ENCODE measurements at places on chromosomes 1 and 21.

GRCh38 chr1:21811875-21812305, at the start of gene LDLRAD2:
LDLRAD2 (plus strand) TSS chr1:21812265; CDS start chr1:21812452, 187 bp downstream.
- H3K27me3 ChIP-seq = peaks cover 30% of the 10 kb centered on the region
- no peak within 1 kb of the TSS for H3K4me3 ChIP-seq
- H3K4me1 ChIP-seq = no peaks in the 10 kb centered on the region
- H3K27ac ChIP-seq = no peak within 1 kb of the TSS
- no peaks in the 10 kb centered on the region for H3K36me3 ChIP-seq

- H3K4me1 ChIP-seq = peaks cover 5% of the 10 kb centered on the region
- DNase-seq = no peak
- peaks cover 37% of the 10 kb centered on the region for H3K27me3 ChIP-seq
These were observed 6.9 kb upstream of the REG4 start for GRCh38 chr1:119818181-119818580.

DNA sequence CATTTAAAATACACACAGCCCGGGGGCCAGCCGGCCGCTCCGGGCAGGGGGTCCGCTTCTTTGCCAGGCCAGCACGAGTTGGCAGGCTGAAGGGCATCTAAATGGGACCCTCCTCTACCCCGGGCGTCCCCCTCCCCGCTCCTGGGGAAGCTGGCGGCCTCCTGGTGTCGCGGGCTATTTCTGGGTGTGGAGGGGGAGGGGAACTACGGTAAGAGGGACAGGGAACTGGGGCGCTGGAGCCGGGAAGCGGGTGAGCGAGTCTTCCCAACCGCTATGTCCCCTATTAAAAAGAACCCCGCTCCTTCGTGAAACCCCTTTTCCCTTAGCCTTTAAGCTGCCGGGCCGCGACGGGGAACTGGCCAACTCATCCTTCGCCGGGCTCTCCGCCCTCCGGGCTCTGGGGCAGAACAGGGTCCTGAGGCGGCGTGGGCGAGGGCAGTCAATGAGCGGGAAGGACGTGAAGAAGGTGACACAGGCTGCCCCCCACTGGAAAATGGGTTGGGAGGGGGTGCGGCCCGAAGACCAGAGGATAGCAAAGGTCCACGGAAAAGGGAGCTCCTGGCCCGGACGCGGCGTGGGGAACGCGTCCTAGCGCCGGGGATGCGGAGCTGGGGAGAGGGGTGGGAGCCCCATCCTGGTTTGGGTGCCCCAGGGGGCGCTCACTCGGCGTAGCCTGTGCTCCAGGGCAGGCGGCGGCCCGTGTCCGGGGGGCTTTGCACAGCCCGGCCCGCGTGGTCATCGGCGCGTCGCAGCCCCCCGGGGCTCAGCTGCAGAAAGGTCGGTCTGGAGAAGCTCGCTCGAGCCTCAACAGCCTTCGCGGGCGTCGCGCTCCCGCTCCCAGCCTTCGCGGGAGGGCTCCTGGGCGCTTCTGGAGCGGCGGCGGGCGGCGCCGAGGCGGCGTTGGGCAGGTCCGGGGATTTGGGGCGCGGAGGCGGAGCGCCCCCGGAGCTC, 544 bp downstream of the PPM1J start:
- H3K36me3 ChIP-seq = peaks cover 7% of the 10 kb centered on the region
- no peak overlapping the region for H3K27ac ChIP-seq
- H3K27me3 ChIP-seq = peaks cover 11% of the 10 kb centered on the region
- H3K4me1 ChIP-seq = peaks cover 26% of the 10 kb centered on the region

DNA sequence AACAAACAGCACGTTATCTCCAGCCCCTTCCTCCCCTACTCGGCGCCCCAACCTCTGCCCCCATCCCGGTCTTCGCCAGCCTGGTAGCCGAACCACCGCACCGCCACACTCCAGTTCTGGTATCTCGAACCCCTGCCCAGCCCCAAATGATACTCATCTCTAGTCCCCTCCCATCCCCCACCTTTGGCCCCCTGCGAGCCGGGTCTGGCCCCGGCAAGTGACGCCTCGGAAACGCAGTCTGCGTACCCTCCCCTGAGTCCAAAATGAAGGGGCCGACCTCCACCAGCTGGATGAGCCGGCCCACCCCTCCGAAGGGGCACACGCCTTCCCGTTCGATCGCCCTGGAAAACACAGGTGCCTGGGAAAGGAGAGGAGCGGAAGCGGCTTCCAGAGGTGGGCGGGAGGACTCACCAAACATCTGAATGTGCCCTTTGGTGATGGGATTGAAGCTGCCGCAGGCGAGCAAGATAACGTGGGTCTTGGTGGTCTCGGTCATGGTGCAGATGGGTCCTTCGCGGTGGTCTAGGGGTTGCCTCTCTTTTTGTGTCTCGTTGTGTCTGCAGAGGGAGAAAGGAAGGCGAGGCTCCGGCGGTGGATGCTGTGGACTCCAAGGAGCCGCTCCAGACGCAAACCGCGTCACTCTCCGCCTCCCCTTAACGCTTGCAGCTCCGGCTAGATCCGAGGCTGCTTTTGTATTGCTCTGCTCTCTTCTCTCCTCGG, at the start of gene NMNAT2:
Gene NMNAT2 (minus strand): TSS at position 609 of the 720 bp plus-strand sequence. CDS start 113 bp downstream, at position 496.
- peaks cover 85% of the 10 kb centered on the region for H3K27me3 ChIP-seq
- no peak for DNase-seq
- H3K36me3 ChIP-seq = peaks cover 4% of the 10 kb centered on the region
- H3K4me3 ChIP-seq = peak within 1 kb of the TSS; percentile 28
- no peak within 1 kb of the TSS for H3K27ac ChIP-seq
- H3K4me1 ChIP-seq = peaks cover 27% of the 10 kb centered on the region

- no peaks in the 10 kb centered on the region for H3K36me3 ChIP-seq
- no peak overlapping the region for H3K4me3 ChIP-seq
- H3K4me1 ChIP-seq = no peaks in the 10 kb centered on the region
- H3K27ac ChIP-seq = no peak overlapping the region
- H3K27me3 ChIP-seq = no peaks in the 10 kb centered on the region
These were observed 561.9 kb upstream of the ADGRL4 start for GRCh38 chr1:79568411-79568810.

GRCh38 chr1:152036267-152037216, at the start of gene S100A11:
S100A11 (minus strand) TSS chr1:152037004; CDS start chr1:152036915, 89 bp downstream.
- peaks cover 38% of the 10 kb centered on the region for H3K4me1 ChIP-seq
- no peaks in the 10 kb centered on the region for H3K27me3 ChIP-seq
- H3K4me3 ChIP-seq = peak within 1 kb of the TSS; percentile 94
- peak within 1 kb of the TSS; percentile 98 for H3K27ac ChIP-seq

DNA sequence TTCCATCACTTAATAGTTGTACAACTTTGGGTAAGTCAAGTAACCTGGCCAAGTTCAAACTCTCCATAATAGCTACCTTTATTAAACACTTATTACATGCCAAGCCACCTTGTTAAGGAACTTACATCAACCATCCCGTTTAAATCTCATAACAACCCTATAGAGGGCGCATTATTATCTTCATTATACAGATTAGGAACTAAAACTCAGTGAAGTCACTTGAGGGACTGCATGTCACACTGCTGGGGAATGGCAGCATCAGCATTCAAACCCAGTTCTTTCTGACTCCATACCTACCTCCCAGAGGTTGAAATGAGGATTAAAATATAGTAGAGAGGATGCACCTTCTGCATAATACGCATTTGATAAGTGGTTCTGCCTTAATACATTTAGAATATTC, 47.1 kb upstream of the PLA2G2C start:
- no peaks in the 10 kb centered on the region for H3K36me3 ChIP-seq
- H3K4me1 ChIP-seq = no peaks in the 10 kb centered on the region
- no peak overlapping the region for H3K4me3 ChIP-seq
- DNase-seq = no peak
- no peak overlapping the region for H3K27ac ChIP-seq

DNA sequence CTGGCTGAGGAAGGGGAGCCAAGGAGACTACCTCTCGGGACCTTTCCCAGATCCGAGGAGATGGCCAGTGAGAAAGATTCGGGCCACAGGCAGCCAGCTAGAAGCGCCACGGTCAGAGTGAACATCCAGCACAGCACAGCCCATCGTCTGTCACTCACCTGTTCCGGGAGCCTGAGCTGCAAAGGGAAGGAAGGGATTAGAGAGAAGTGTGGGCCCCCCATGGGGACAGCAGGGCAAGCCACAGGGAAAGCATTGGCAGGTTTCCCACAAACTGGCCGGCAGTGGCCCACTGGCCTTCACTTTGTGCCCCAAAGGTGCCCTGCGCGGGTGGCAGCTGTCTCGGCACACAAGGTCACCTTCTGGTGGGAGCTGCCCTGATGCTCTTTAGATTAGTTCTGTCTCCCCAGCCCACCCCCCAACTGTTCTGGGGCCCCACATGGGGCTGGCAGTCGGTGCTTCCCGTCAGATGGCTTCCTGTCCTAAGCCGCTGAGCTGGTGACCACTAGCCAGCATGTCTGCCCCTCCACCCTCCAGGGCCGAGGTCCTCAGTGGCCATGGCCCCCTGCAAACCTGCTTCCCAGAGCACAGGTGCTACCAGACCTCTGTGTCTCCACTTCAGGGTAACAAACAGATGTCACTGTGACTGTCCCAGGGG, 56.7 kb downstream of the LACTBL1 start:
- no peak overlapping the region for H3K27ac ChIP-seq
- no peaks in the 10 kb centered on the region for H3K36me3 ChIP-seq
- H3K4me1 ChIP-seq = no peaks in the 10 kb centered on the region
- H3K4me3 ChIP-seq = no peak overlapping the region
- peaks cover 36% of the 10 kb centered on the region for H3K27me3 ChIP-seq

GRCh38 chr1:85975912-85976371, 180.6 kb downstream of the COL24A1 start:
- DNase-seq = no peak
- no peak overlapping the region for H3K27ac ChIP-seq
- no peaks in the 10 kb centered on the region for H3K36me3 ChIP-seq
- H3K27me3 ChIP-seq = no peaks in the 10 kb centered on the region

GRCh38 chr1:192880231-192880630, 71.4 kb downstream of the RGS2 start:
- no peak overlapping the region for H3K27ac ChIP-seq
- H3K4me3 ChIP-seq = no peak overlapping the region
- no peaks in the 10 kb centered on the region for H3K4me1 ChIP-seq
- H3K36me3 ChIP-seq = no peaks in the 10 kb centered on the region
- no peak for DNase-seq
- H3K27me3 ChIP-seq = peaks cover 29% of the 10 kb centered on the region

DNA sequence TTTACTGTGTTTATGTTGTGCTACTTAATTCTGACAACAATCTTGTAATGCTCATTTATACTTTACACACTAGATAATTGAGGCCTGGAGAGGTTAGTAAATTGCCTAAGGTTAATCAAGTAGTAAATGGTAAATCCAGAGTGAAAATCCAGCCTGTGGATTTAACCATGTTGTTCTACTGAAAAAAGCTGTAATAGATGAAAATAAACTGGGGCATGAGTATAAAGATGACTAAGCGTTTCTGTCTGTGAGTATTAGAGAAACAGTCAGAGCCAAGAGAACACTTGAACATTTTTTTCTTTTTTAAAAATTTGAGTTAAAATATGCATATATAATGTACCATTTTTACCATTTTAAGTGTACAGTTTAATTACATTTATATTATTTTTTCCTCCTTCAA, 47.9 kb upstream of the LEPR start:
- H3K4me1 ChIP-seq = no peaks in the 10 kb centered on the region
- no peak overlapping the region for H3K27ac ChIP-seq
- no peak overlapping the region for H3K4me3 ChIP-seq
- H3K36me3 ChIP-seq = peaks cover 2% of the 10 kb centered on the region
- no peak for DNase-seq

- DNase-seq = no peak
- H3K4me1 ChIP-seq = no peaks in the 10 kb centered on the region
- H3K27ac ChIP-seq = no peak overlapping the region
- H3K36me3 ChIP-seq = no peaks in the 10 kb centered on the region
- peaks cover 42% of the 10 kb centered on the region for H3K27me3 ChIP-seq
- no peak overlapping the region for H3K4me3 ChIP-seq
These were observed 13.0 kb upstream of the PADI6 start for GRCh38 chr1:17359031-17359430.

- H3K4me3 ChIP-seq = no peak overlapping the region
- H3K36me3 ChIP-seq = no peaks in the 10 kb centered on the region
- H3K27me3 ChIP-seq = peaks cover 10% of the 10 kb centered on the region
- DNase-seq = no peak
- peaks cover 6% of the 10 kb centered on the region for H3K4me1 ChIP-seq
These were observed 24.0 kb downstream of the TEX35 start for GRCh38 chr1:178536844-178537371.

GRCh38 chr21:44636209-44637017, 743 bp upstream of the KRTAP10-10 start:
- peaks cover 2% of the 10 kb centered on the region for H3K36me3 ChIP-seq
- no peaks in the 10 kb centered on the region for H3K27me3 ChIP-seq
- H3K4me3 ChIP-seq = no peak overlapping the region

DNA sequence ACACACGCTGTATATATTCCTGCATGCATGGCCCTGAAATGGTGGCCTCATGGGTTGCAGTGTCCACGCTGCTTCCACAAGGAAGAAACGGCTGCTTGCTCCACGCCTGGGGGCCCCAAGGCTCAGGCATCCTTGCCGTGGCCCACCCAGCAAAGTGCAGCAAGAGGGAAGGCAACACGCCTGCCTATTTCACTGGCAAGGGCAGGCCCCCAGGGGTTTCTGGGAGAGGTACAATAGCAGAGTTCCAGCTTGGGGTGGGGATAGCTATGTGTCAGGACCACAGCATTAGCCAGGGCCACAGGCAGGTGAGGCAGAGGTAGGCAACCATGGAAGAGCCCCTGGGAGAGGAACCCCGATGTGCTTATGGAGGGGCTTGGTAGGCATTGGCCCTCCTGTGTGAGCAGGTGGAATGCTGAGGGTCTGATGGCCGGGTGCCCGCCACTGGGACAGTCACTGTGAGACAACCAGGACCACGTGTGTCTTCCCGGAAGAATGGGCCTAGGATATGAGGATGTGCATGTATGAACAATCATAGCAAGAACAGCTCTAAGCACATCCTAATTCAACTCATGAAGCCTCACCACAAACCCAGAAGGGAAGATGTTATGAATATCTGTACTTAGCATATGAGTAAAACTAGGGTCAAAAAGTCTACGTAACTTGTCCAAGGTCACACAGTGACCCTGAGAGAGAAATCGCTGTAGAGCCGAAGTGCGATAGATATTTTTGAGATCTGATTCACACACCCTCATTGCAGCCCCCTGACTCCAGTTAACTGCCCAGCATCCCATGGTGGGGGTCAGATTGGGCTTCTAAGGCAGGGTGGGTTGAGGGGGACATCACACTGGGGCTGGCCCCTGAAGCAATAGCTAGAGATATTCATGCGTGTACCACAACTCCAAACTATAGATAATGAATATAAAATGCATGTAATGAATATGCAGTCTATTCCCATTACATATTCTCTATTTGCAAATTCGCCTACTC, 11.8 kb downstream of the TFF2 start:
- H3K27me3 ChIP-seq = peaks cover 6% of the 10 kb centered on the region
- no peak overlapping the region for H3K27ac ChIP-seq
- H3K4me3 ChIP-seq = no peak overlapping the region
- DNase-seq = no peak
- H3K4me1 ChIP-seq = peaks cover 8% of the 10 kb centered on the region

DNA sequence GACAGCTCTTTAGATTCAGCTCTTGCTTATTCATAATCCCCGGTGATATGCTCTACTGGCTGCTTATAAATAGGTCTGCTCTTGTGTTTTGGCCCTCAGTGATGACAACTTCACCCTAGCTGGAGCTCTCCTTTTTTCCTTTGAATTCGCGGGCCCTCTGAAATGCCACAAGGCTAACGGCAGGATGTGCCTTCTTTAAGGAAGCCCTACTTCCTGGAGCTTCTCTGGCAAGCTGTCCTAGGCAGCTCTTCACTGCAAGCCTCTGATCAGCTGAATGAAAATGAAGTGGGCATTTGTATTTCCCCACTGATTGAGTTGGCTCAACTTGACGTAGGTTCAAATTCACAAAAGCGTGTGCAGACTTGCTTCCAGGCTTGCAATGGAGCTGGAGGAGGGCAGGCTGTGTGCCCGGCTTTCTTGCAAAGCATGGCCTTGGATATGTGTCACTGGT, 22.2 kb downstream of the SGIP1 start:
- DNase-seq = no peak
- H3K27me3 ChIP-seq = peaks cover 40% of the 10 kb centered on the region
- no peaks in the 10 kb centered on the region for H3K4me1 ChIP-seq
- no peak overlapping the region for H3K4me3 ChIP-seq
- H3K36me3 ChIP-seq = no peaks in the 10 kb centered on the region

Data from central memory CD8-positive, alpha-beta T cell (primary cell).